Fibroblast of lung (primary cell): ENCODE measurements at places on chromosomes 6 and 20.

DNA sequence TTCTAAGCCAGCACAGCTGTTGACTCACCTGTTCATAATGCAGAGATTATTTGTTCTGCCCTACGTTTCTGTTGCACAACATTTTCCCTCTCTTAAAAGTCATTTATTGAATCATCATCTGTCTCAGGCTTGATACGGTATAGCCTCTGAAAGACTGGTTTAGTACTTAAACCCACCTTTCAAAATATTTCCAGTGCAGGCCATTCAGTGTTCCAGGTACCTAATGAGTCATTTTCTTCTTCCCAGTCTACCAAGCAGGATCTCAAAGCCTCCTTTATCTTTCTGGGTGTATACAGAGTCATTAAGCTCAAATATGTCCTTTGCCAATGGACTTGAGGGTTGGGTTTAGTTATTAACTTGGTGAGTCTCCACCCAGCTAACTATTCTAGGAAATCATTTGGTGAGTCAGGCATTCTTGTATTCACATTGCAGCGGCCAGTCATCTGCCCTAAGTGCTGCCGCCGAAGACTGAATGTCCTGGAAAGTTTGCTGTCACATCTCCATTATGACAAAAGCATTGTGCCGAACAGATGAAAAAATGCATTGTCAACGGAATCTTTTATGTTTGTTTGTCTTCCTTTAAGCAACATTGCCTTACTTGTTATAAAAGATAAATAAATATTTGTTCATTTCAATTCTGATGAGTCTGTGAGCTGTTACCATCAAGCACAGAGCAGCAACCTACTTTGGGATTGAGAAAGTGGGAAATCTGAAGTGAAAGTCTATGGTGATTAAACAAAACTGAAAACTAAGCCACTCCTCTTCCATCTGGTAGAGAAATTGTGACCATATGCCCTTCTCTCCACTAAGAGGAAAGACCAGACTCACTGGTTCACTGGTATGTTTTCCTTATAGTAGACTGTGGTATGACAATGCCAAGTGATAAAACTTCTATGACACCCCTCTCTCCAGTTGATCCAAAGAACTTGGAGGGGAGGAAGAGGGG lies 14.3 kb upstream of the FAM135A start:
- DNase-seq = peak; percentile 37

DNA sequence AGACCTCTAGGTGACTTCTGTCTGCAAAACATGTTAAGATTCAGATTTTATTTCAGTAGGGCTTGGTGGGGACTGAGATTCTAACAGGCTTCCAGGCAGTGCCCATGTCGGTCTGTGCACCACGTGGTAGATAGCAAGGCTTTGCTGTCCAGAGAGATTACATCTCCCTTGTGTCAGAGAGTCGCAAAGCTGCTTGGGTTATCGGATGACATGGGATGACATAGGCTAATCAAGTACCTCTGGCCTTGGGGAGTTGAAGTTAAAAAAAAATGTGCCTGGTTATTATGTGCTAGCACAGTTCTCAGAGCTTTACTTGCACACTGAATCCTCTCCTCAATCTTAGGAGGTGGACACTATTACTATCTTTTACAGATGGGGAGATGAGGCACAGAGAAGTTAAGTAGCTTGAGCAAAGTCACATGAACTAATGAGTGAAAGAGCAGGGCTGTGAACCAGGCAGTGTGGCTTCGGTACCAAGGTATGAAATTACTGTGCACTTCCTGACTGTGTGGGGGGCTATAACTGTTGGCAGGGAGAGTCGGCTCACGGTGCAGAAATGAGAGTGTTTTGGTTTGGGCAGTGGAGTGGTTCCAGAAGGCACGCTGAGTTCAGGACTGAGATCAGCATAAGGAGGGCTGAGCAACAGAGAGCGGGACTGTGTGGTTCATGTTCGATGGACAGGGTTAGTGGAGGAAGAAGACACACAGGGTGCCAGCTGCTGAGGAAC lies 41.1 kb downstream of the FARS2 start:
- DNase-seq = peak; percentile 5

DNA sequence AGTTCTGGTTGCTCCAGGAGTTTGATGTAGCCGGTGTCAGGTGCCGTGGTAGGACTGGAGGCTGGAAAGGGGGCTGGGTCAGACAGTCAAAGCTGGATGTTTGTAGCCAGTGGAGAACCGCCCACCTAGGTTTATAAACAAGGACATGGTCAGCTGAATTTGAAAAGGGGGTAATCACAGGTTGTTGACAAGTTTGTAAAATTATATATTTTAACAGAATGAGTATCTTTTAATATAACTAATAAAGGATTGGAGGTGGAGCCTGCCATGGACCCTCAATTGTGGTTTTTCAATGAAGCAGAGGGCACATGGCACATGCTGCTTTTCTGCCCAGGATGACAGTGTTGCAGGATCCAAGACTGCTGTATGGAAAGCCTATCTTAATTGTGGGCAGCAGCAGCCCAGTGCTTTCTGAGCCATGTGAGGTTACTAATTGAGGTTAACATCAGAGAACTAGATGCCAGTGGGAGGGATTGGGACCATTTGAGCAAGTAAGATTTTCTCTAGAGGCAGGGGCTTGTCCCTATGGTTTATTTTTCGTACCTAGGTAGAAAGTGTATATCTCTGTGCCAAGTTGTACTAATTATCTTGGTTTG lies 9.7 kb downstream of the HECA start:
- DNase-seq = no peak

- DNase-seq = peak; percentile 71
Observed at GRCh38 chr20:1301031-1301529, 27.9 kb downstream of the SDCBP2 start.

DNA sequence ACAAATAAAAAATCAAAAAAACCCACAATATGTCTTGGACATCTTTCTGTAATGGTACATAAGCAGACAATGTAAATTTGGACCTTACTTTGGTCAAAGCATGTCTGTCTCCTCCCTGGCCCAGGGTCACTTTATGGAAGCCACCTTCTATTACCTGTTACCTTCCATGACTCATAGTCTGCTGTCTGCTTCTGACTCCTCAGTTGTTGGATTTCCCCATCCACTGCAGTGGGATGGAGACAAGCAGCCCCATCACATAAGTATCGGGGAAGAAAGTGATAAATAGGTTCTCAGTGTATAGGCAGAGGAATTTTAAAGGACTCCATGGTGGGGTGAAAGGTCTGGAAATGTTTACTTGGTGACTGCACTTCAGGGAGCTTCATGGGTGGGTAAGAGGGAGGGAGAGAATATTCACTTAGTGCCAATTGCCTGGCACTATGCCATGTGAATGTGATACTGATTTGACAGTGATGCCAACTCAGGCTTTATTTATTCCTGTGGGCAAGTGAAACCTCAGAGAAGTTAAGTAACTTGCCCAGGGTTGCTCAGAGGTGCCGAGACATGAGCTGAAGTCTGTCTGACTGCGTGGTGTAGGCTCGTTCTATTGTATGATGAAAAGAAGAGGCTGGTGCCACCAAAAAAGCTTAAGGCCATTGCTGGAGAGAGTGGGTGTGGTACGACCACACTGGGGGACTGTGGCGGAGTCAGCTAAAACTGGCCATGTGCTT lies 175.6 kb upstream of the RNF24 start:
- DNase-seq = no peak

- no peak for DNase-seq
Observed at GRCh38 chr20:24491041-24491756, 21.8 kb downstream of the SYNDIG1 start.

DNA sequence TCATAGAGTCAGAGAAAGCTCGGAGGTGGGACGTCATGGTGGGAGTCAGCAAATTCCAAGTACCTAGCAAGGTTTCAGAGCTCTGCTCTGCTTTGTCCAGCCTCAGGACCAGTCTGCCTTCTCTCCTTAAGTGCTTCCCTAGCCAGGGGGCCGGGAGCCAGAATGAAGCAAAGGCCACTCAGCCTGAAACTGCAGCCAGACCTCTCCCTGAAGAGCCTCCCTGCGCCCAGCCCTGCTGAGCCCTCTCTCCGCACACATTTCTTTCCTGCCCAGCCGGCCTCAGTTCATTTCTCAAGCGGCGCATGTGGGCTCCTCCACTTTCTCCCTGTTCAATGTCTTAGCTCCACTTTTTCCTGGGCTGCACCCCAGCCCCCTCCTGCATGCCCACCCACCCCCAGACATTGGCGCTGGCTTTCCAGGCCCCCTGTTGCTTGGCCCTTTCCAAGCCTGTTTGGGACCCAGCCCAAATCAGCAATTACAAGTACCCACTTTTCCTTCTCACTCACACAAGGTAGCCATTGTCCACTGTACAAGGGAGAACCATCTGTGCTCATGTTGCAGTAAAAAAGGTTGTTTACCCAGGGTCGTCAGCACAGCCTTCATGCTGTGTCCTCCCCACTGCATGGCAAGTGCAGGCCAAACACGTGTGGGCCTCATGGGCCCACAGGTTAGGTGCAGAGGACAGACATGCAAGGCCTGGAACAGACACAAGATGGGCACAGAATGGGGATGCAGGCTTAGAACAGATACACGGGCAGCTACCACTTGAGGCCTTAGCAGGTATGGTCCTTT lies 147.1 kb downstream of the MRPL14 start:
- no peak for DNase-seq

DNA sequence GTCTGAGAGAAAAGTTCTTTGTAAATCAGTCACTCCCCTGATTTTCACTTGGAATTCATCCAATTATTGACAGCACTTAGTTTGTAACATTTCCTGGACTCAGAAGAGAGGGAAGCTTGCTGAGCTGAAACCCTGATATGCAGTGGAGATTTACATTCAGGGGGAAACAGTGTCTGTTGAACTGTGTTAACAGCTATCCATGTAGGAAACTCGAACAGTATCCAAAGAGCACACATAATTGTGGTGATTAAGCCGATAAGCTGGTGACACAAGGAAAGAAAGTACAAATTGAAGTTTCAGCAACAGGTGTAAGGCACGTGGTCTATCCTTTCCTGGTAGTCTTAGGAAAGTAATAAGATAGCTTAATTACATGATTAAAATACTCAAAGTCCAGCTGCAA lies 78.1 kb upstream of the FLRT3 start:
- no peak for DNase-seq

- DNase-seq = no peak
Observed at GRCh38 chr6:149306967-149307366, 10.5 kb upstream of the TAB2 start.

DNA sequence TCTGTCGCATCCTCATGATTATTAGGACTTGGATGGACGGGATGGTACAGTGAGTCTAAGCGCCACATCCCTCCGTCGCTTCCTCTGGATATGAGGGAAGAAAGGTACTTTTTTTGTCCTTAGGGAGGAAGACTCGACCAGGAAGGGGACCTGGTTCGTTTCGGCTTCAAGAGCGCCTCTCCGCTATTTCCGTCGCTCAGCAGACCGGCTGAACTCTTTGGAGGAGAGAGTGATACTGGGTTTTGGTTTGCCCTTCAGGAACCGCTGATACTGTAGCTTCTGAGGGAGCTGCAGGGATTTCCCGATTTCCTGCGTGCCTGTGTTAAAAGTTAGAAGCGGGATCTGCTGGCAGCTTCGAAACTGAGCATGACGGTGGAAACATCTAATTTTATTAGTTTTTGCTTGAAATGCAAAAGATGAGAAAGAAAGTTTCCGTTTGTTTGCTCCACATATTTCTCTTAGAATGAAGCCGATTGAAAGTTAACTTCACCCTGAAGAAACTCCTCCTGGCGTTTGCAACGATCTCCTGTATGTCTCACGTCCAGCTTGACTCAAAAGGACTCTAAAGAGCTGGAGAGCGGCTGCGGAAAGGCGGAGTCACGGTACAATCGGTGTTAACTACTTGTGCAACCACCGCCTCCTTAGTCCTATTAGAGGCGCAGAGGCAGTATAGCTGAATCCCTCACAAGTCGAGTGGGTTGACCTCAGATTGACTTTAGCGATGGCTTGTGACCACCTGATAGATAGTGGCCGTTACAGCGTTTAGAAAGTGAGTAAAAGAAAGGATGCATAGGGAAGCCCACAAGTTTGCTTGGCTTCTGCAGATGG lies 129.4 kb downstream of the TRIM27 start:
- DNase-seq = peak; percentile 38

DNA sequence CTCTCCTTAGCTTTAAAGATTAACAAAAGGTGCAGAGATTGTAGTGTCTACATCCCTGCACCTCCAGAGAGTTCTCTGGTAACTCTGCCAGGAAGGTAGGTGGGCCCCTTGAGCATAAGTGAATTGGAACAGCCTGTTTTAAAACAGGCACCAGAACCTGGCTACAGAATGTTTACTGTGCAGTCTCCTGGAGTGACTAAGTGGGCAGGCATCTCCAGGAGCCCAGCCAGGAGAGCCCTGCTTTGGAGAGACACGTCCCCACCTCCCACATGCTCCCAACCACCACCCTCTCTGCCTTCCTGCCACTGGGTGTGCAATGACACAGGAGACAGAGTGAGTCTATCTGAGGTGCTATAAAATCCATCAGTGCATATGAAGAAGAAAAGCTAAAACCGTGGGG lies 110.3 kb upstream of the EYA4 start:
- peak; percentile 84 for DNase-seq

GRCh38 chr6:72738091-72738490 lies 116.2 kb downstream of the KCNQ5 start:
- DNase-seq = no peak

GRCh38 chr6:35388030-35388429 lies 45.7 kb downstream of the PPARD start:
- DNase-seq = no peak

DNA sequence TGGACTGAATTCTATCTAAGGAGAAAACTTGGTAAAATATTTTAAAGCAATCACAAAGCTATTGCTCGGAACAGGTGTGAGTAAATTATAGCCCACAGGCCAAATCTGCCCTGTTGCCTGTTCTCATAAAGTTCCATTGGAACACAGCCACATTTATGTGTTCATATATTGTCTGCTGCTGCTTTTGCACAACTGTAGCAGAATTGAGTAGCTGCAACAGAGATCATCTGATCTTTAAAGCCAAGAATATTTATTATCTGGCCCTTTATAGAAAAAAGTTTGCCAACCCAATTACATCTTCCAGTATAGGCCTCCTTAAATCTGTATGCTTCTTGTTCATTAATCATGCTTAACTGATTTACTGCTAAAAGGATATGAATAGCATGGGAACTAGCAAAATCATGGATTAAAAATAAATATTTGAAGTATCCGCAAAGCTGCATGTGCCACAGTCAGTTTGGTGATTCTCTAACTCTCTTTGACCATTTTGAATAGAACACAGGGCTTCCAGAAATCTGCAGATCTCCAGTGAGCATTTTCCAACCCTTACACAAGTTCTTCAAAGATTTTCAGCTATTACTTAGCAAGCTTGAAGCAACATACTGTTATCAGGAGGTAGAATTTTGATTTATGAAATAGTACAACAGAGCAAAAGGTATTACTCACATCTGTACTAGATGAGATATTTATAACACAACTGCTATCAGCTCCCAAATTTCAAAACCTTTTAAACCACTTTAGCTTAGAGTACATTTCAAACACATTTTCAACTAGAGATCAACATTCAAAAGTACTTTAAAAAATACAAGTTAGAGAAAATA lies 312.6 kb upstream of the ID4 start:
- DNase-seq = no peak
